ENCODE measurements at places on chromosomes 3 and 15. TPM values are rescaled to one million over a fixed set of nuclear protein-coding genes. Genes with fewer than 3 reads are reported as not detected.

The ARPIN gene
- 16.6 TPM for total RNA-seq

The CPNE9 gene
- total RNA-seq, result not detected

The ADGRG7 gene
- 2.9 TPM for total RNA-seq

The SI gene
- 0.24 TPM for total RNA-seq

The RBM6 gene
- total RNA-seq, result 49.8 TPM

Measured in umbilical cord (tissue), 2 donors.